Activated CD8-positive, alpha-beta memory T cell treated with anti-CD3 and anti-CD28 coated beads for 1 hour (primary cell): ENCODE measurements at places on chromosomes 3 and 15.

DNA sequence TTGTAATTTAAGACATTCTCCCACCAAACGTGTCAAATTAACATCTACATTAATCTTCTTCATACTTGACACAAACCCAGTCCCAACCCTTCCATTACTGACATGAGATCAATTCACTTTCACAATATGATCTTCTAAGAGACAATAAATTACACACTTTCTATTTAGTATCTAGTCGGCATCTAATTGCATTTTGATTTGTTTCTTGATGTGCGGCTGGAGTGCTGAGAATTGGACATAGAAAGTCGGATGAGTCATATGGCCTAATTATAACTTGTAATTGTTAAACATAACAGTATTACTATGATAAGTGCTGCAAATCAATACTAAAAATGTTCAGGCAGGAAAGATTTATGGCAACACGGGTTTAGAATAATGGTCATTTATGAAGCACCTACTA is 78.4 kb upstream of the RORA start:
- DNase-seq = no peak

DNA sequence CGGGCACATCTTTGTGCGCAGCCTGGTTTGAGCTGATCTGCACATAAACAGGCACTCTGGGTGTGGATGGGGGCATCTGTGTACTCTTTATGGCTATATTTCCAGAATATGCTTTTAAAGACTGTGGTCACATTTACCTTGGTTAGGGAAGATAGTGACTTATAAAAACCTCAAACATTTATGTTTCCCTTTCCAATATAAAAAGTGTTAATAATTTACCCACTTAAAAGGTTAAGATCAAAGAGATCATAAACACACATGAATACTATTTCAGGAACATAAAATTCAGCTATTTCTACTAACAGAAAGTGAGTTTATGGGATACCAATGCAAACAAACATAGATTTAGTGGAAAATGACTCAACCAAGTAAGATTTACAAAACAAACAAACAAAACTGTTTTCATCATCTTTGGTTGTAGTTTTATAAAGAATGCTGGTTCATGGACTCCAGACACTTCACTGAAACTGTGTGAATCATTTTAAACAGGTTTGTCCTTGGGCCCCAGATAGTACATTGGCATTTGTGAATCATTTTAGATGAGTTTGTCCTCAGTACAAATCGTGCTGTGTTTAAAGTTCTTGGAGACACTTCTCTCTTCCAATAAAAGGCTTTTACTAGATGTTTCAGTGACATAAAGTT is 253.5 kb upstream of the CTDSPL start:
- no peak for DNase-seq

DNA sequence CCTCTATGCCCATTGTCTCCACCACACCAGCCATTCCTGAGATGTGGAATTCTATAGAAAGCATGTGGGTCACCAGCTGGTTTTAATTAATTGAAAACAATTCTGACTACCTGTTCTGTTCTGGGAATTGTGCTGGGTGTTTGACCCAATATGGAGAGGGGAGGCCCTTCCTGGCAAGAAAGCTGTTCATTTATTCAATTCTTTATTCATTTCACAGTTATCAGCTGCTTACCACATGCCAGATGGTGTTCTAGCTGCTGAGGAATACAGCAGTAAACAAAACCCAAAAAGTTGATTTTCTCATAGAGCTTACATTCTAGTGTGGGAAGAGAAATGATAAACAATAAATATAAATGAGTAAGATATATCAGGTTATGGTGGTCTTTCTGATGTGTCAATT is 296.1 kb upstream of the RASGRP1 start:
- no peak for DNase-seq

DNA sequence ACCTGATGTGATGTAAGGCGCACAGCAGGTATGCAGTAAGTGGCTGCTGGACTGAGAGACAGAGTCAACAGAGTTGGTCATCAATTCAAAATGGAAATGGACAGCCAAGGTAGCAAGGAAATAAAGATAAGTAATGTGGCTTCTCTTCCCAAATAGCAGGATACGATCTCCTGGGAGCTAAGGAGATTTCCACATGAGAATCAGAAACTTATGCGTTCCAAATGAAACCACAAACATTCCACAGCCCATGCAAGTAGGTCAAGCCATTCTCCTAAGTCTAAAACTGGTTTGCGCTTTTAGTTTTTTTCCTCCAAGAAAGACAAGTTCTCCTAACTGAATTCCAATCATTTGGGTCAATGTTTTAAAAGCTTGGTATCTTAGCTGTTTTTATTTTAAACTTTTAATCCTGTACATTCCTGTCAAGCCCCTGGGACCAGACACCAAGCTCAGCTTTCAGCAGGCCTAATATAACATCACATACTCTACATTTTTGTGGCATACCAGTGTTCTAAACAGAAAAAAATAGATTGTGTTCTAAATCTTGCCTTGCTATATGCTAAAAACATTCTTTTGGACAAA is 73.7 kb upstream of the TSPAN3 start:
- no peak for DNase-seq

DNA sequence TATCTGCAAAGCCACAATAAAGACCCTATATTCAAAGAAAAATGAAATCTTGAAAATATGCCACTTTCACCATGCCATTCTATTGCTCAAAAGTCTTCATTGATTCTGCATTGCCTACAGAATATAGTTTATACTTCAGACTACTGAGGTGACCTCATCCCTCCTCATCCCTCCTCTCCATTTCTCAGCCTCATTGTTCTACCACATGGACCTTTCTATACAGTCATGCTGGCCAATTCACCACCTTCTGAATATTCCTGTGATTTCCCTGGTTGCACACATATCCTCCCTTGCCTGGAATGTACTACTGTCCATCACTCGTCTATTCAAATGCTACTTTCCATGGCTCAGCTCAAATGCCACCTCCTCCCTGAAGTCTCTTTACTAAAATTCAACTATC is 3.5 kb upstream of the COL8A1 start:
- no peak for DNase-seq

DNA sequence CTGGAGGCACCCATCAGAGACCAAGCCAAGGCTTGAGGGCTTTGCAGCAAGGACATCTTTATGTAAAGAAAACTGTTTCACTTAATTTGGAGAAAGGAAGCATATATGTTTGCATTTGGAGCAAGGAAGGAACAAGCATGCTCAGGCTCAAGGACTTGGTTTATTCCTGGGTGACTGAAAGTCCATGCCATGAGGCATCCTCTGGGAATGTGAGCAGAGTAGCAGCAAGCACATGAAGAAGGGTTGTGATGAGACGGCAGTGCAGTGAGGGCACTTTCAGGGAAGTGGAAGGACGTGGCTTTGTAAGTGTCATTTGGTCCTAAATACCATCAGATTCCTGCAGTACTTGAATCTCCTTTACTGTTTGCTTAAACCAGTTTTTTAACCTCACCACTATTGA is 26.8 kb downstream of the POLG start:
- no peak for DNase-seq

DNA sequence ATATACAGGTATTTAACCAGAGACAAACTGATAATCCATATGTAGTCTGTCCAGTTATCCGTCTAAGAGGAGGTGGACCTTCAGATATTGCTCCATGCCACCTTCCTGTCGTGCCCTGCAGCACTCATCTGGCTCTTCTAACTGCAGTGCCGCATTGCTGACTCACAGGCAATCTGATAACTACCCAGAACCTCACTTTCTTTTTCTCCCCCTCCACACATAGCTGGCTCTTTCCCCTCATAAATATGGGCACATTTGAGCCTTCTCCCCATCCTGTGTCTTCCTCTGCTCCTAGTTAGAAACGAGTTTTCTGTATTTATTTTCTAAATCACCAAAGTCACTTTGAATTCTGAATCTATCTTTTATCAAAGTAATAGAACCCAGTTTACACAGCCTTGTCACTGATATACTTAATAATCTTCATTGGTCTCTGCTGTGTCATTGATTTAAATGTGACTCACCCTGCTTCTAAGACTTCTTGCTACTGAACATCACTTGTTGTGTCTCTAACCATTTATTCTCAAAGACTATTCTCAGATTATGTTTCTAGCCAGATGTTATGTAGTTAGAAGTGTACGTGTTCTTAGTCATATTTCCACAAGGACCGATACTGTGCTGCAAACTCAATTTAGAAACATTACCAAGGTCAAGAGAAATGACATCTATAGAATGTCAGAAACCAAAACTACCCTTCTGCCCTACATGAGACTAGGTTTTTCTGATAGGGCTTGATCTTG is 17.4 kb upstream of the KCNMB2 start:
- no peak for DNase-seq

DNA sequence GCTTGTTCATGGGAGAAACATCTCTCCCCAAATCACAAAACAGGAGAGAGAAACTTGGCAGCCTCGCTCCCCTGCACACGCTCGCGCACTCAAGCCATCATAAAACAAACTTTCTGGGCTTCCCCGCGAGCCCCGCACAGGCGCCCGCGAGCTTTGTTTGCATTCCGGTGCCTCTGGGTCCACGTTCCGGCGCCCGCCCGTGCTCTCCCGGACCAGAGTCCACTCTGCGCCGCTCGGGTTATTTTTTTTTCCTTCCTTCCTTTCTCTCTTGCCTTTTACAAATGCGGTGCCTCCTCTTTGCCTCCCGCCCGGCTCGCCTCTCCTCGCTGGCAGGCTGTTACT is 363 bp downstream of the MAGI1 start:
- no peak for DNase-seq

GRCh38 chr3:110615454-110615853 is 456.2 kb upstream of the NECTIN3 start:
- DNase-seq = no peak

- no peak for DNase-seq
Measured at GRCh38 chr3:149324332-149324731, 9.1 kb downstream of the TM4SF18 start.
